ENCODE measurements at places on chromosomes 2 and 18. TPM values are rescaled to one million over a fixed set of nuclear protein-coding genes. Genes with fewer than 3 reads are reported as not detected.

Gene FBXO41
- total RNA-seq = 5.2 TPM

Gene SH3RF3
- 2.3 TPM for total RNA-seq

Gene PSMA8
- total RNA-seq = not detected

Gene TMEM198
- 3.6 TPM for total RNA-seq

Gene DNAJC5G
- total RNA-seq = not detected

Gene SIX3
- total RNA-seq = not detected

Gene RAD51AP2
- total RNA-seq = not detected

Gene CYP27C1
- total RNA-seq = 0.33 TPM

Gene ABCA12
- 0.36 TPM for total RNA-seq

Gene UGT1A4
- total RNA-seq = not detected

Gene TACR1
- total RNA-seq = not detected

Gene SCYGR1
- not detected for total RNA-seq

Gene DBI
- total RNA-seq = 127 TPM

Gene BUB1
- total RNA-seq = 34.4 TPM
